ENCODE measurements at places on chromosomes 5 and 9.

DNA sequence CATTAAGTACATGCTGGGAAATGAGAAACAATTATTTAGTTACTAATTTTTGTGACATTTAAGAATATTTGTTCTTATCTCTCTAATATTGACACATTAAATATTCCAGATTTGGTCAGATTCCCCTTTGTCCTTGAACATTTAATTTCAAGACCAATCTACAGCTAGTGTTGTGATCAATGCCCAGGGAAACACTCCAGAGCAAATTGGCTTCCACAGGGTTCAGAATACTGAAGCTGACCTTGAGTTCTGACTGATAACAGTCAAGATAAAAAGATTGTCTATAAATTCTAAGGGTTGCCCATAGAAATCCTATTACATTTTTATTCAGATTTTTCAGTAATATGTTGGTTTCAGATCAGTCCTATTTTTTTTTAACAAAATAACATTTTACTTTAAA, 31.3 kb downstream of the ZFYVE16 start:
- DNase-seq, result no peak

GRCh38 chr9:121736934-121737462, 85.6 kb downstream of the DAB2IP start:
- no peak for DNase-seq

DNA sequence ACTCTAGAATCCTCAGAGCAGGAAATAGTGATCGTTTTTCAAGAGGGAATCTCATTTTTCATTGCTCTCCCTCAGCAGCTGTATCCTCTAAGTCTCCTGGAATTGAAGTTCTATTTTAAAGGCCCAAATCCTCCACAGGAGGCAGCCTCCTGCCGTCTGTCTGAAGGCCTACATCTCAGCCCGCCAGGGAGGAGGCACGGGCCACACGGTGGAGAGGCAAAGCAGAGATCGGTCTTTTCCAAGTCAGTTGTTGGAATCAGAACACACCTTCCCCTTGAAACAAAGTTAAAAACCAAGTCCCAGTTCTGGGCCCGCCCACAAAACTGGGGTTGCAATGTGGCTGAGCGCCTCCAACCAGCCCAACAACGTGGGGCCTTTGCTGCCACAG, 68.7 kb downstream of the RAPGEF1 start:
- DNase-seq, result no peak

DNA sequence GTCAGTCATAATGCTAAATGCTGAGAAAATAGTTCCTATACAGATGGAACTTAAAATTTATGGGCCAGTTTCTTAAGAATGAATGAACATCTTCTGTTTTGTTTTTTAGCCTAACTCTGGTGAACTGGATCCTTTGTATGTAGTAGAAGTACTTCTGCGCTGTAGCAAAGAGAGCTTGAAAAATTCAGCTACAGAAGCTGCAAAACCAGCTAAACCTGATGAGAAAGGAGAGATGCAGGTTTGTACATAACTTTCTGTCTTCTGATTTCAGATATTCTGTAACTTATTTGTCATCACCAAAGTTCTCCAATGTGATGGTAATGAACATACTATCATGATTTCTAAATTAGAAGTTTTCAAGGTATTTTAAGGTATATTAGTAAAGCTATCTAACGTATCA, 80.1 kb downstream of the MTREX start:
- DNase-seq, result no peak

DNA sequence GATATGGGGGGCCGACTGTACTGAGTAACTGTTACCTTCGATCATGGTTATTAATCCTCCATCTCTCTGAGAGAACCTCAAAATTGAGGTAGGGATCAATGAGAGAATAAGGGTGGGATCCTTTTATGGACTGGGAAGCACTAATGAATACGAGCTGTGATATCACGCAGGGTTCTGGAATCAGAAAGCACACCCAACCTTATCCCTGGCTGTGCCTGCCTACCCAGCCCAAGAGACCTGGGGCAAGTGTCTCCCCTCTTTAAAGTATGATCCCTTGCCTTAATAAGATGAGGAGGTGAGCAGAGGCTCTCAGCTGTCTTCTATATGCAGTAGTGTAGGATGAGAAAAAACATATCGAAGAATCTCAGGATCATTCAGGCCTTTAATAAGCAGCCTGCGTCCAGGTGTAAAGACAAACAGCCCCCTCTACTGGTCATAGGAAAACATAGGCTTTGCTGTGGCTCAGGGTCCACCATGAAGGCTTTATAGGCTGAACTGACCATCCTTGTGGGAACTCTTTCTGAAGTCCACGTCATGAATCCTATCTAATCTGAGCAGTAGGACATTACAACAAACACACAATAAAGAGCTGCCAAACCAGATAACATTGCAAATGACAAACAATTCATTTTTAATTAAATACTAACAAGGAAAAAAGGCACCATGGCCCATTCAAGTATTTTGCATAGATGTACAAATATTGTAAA, 16.8 kb downstream of the NIPAL4 start:
- peak; percentile 3 for DNase-seq

DNA sequence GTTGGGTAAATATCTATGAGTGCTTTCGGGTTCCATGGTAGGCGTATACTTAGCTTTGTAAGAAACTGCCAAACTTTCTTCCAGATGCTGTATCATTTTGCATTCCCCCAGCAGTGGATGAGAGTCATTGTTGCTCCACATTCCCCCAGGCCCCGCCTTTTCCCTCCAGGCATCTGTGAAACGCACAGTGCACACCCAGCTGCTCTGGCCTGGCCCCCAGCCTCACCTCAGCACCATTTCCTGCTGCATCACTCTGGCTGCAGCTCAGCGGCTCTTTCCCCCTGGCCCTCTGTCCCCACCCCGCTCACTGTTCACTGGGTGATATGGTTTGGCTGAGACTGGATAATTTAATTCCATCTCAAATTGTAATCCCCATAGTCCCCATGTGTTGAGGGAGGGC, 76.6 kb upstream of the SPTLC1 start:
- no peak for DNase-seq

DNA sequence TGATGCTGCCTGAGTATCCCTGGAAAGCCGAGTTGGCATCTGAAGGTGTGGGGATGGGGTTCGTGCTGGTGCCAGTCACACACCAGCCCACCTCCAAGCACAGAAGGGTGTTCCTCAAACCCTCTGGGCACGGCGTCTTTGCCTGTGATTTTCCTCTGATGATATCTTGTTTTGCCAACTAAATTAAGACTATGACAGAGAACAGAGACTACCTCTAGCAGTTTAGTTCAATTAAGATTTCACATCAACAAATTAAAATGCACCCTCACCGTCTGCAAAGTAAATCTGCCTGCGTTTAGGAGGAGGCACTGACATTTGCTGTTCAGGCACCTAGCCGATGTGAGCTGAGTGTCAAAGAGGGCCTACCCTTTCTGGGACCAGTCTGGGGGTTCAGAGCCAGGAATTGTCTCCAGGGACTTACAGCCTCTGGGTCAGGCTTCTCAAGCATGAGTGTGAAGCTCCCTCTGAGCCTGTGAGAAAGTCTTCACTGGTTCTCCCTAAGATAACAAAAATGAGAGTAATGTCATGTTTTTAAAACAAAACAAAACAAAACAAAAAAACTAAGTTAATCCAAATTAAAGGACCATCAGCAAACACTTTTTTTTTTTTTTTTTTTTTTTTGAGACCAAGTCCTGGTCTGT, 55.4 kb upstream of the CTNNA1 start:
- DNase-seq, result no peak

GRCh38 chr5:128349044-128349858, 188.8 kb downstream of the FBN2 start:
- peak; percentile 91 for DNase-seq

DNA sequence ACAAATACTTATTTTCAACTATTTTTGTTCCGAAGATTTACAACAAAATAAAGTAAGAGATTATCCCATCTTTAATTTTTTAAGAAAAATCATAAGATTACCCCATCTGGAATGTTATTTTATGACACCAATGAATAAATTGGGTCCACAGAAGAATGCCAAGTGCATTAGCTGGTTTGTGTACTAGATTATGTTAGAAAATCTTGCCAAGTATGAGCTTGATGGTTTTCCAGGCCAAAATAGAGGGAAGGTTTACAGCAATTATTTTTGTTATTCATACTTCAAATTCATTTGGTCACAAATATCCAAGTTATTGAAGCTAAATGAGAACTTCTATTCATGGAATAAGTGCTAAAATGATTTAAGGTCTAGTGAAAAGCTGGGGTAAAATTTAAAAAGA, 109.4 kb upstream of the DMRTA1 start:
- no peak for DNase-seq

GRCh38 chr9:135554718-135555117, 6.8 kb upstream of the PAEP start:
- no peak for DNase-seq

- no peak for DNase-seq
Observed at GRCh38 chr9:129934041-129934591, 98.9 kb downstream of the USP20 start.

GRCh38 chr5:179437341-179438001, 92.2 kb upstream of the ADAMTS2 start:
- DNase-seq, result no peak

- DNase-seq, result no peak
Observed at GRCh38 chr9:124353166-124353768, 62.0 kb downstream of the PSMB7 start.

- DNase-seq, result no peak
Observed at GRCh38 chr9:91177661-91178280, 183.9 kb downstream of the AUH start.

GRCh38 chr9:115198001-115198400, 80.0 kb upstream of the TNC start:
- peak; percentile 53 for DNase-seq

- DNase-seq, result no peak
Observed at GRCh38 chr9:27474305-27474704, 49.8 kb upstream of the IFNK start.

- no peak for DNase-seq
Observed at GRCh38 chr9:19342947-19343346, 37.1 kb downstream of the RPS6 start.

DNA sequence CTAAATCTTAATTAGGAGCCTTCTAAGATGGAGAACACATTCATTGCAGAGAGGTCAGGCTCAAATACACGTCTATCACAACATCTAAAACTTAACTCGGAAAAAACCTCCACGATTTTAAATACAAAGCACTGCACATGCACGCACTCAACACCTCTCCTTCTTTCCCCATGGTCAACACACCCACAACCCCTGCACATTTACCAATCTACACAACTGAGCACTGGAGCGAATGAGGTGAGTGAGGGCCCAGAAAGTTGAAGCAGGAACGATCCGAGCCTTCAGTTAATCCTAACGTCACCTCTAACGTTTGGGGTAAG, 278 bp upstream of the NIPSNAP3A start:
- no peak for DNase-seq

DNA sequence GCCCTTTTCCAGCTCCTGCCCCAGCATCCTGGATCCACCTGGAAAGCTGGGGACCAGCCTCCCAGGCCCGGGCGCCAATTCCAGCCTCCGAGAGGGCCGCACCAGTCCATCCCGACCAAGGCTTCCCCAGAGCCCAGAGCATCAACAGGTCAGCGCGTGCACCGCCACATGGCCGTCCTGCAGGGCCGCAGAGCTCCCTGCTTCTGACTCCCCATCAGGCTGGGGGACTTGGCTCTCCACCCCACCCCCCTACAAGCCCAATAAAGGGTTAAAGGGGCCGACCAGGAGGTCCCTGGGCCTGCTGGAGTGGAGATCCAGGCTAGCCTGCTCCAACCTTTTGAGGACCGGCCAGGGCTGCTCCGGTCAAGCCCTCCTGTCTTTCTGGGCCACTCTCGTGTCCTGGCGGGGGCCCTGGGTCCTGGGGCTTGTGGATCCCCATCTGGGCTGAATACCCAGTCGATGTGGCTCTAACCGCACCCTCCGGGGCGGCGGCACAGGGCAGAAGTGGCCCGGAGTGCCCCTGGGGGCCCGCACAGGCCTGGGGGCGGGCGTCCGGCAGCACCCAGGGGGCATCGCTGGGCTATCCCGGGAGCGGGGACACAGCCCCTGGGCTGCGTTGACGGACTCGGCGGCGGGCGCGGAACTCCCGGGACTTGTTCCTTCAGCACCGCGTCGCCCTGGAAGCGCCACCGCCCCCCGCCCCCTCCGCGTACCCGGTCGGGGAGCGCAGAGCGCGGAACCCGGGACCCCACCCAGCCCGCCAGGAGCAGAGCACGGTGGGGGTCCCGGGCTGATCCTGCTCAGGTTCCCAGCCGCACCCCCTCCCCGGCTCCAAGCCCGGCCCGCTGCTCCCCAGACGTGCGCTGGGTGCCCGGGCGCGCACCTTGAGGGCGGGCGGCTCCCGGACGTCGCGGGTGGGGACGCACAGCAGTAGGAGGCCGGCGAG, 590 bp downstream of the ENTPD2 start:
- no peak for DNase-seq

GRCh38 chr5:66285343-66285922, 141.3 kb downstream of the SREK1 start:
- no peak for DNase-seq

DNA sequence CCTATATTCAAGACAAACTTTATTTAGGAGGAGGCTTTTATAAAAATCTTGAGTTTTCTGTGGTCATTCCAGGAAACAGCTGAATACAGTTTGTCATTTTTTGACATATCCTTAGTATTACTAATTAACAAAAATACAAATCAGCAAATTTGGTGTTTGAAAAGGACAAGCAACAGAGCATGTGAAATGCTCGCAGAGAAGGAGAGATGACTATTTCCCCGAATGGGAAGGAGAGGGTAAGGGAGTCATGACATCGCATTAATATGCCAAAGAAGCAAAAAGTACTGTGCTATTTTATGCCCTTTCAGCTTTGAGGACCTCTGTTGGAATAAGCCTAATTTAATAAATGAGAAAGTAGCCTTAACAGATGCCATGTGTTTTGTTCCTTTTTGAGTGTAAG, 1.8 kb downstream of the SMIM15 start:
- no peak for DNase-seq

DNA sequence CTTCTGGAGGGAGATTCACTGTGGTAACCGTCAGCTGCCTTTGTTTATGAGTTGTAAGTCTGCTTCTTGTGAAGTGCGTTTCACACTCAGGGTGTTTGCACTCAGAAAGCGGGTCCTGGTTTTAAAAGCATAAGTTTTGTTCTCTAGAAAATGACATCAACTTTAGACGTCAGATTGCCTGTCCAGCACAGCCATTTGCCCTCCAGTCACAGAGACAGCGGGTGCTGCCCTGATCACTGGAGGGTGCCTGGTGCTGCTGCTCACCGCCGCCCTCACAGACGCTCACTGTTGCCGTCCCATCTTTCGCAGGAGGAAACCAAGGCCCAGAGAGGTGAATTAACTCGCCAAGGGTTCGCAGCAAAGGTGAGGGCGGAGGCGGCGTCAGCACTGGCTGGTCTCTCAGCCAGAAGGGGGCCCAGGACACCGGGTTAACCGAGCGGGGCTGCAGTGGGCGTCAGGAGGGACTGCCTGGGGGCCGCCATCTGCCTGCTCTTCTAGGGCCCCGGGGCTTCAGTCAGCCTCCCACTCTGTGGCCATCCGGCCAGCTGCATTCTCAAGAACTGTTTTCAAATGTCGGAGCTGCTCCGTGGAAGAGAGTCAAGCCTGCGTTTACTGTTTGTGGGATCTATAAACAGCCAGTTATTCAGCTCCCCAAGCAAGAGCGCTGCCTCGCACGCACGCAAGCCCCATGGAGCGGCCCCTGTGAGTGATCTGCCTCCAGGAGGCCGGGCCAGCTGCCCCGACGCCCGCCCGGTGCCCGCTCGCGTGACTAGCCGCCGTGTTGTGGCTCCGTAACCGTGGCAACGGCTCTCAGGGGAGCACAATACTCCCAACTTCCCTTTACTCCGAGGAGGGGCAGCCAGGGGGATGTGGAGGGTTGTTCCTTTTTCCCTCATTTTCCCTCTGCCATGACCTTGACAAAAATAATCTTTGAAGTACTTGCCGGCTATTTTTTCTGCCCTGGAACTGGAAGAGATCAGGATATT, 43.4 kb upstream of the EXOC3 start:
- peak; percentile 97 for DNase-seq

- no peak for DNase-seq
Observed at GRCh38 chr5:124932791-124933600, 186.6 kb upstream of the ZNF608 start.

GRCh38 chr5:127002390-127002789, 28.0 kb downstream of the MARCHF3 start:
- DNase-seq, result no peak
